ENCODE measurements at places on chromosomes 1 and 21.

GRCh38 chr21:44804762-44805161 lies 3.1 kb upstream of the UBE2G2 start:
- no peak for DNase-seq

GRCh38 chr1:20837554-20838192 lies 50.6 kb upstream of the HP1BP3 start:
- no peak for DNase-seq

DNA sequence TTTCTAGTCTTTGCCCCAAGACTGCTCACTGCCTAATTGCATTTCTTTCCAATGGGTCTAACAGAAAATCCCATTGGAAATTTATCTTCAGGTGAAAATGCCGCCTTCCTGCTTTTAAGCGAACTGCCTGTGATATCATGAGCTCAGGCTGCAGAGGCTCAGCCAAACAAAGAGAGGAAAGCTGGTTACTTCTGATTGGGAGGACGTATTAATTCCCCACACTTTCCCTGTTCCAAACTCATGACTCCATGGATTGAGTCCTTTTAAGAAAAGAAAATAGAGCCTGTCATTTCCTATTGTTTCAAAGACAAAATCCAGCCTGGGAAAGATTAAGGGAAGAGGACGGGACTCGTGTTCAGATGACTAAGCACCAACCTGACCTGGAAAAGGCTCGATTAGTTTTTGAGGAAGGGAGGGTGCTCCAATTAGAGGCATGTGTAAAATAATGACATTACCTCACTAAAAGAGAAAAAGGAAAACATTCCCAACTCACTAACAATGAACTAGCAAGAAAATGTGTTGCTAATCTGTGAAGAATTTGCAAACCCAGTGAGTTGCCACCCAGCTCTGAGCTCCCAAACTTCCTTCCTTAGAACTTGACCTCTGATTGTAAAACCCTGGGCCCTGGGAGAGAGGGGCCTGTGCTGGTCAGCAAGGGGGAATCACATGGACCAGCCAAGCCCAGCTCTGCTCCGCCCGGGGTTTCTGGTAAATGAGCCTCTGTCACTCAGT lies 61.2 kb downstream of the TCP10L start:
- DNase-seq: no peak

DNA sequence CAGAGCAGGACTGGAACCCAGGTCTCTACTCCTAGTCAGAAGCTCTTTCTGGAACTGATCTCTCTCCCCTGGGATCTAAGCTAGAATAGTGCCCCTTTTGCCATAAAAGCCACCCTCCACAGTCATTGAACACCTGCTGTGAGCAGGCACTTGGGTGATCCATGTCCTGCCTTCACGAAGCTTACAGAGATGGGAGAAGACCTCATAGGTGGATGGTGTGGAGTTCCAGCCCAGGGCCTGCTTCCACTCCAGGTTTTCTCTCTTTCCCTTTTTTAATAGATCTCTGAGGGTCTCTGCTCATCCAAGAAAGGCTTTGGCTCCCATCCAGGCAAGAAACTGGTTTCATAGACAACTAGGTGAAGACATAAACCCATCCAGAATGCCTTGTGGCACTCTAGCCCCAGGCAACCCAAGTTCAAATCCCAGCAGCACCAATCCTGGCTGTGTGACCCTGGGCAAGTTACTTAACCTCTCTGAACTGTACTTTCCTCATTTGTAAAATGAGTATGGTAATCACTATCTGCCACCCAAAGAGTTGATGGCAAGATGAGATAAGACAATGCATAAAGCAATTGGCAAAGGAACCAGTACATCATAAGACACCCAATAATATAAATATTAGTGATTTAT lies 46.4 kb upstream of the TMEM51 start:
- DNase-seq: no peak

DNA sequence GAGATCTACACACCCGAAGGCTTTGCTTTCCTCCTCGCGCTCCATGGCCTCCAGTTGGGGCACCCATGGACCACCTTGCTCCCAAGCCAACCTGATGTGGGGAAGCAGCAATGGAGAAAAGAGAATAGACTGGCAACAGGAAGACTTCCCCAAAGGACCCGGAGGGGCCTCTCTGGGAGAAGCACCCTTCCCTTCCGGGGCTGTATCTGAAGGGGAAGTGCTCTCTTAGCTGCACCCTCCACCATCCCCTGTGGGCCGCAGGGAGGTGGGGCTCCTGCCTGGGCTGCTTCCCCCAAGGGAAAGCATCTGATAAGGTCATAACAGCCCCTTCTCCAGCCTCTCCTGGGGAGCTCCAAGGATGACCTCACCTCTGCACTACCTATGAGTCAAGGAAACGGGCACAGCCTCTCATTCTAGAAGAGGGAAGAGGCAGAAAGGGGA lies 100.2 kb downstream of the RIPK4 start:
- no peak for DNase-seq

Measured in NCI-H1436 (cell line).